Activated CD4-positive, alpha-beta T cell treated with anti-CD3 and anti-CD28 coated beads, Interleukin-2, amount 50 U/mL, for 1 hour (primary cell): ENCODE measurements at places on chromosomes 7 and 10.

DNA sequence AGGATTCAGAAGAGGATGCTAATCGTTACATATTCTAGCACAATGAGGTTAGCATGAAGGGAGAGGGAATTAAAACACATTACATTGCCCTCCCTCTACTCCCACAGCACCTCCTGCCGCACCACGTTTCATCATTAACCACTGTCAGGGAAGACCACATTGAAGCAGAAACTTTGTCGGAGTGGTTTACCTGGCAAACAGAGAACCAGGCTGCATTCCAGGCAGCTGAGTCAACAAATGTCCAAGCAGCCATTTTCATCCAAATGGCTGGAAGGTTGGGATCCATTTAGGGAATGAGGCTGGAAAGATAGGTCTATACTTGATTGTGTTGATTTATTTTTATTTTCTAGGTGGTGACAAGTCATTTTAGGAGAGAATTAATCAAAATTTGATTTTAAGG, 273.6 kb downstream of the DYNC1I1 start:
- no peak for DNase-seq

- no peak for DNase-seq
Measured at GRCh38 chr10:89954787-89955566, 253.6 kb downstream of the KIF20B start.

- DNase-seq = no peak
Measured at GRCh38 chr10:79404231-79404609, 41.2 kb downstream of the ZCCHC24 start.

DNA sequence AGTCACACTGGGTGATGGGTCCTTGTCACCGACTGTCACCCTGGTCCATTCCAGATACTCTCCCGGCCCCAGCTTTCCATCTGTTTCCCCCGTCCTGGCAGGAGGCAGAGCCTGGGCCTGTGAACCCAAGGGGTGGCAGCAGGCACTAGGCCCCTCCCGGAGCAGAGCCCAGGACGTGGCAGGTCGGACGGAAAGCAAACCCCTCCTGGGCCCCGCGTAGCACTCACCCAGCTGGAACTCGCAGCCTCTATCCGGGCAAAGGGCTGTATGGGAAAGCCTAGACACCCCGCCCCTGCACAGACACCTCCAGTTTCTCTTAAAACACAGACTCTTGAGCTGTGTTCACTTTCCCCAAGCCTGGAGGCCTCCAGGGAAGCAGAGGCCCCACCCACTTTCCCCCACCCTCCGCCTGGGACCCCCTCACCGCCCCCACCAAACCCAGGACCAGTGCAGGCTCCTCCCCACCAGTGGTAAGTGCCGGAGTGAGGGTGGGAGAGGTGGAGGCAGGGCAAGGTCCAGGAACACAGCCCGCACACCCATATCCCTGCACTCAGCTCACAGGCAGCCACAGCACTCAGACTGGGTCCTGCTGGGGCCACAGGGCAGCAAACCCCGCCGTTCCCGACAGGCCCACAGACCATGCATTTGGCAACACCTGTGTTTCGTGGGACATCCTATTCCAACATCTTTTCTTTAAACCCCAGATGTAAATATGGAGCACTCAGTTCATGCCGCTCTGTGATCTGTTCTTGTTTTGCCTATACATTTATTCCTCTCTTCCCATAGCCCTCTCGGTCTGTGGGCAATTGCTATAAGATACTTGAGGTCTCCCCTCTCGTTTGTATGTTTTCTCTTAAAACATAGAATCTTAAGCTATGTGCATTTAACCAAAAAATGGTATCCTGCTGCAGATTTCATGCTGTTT, 98.2 kb upstream of the PDGFA start:
- DNase-seq = peak; percentile 15

- DNase-seq = no peak
Measured at GRCh38 chr10:64368298-64368697, 847.1 kb downstream of the REEP3 start.

DNA sequence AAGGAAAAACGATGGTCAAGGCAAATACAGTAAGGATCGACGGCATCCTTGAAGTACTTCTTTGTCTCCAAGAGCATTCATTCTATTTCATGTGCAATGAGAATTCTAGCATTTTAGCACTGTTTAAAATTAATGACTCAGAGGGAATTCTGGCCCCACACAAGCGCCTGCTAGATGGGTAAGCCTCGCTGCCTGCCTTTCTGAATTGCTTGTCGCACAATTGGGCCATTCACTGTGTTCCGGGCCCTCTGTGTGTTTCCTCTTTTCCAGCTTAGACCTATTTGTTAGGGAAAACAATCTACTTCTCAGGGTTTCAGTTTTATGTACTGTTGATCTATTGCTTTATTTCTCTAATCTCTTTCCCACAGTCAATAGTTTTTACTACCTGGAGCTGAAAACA, 204.7 kb upstream of the ZNF32 start:
- DNase-seq = no peak

GRCh38 chr7:132438926-132439325, 137.3 kb downstream of the PLXNA4 start:
- DNase-seq = no peak

- no peak for DNase-seq
Measured at GRCh38 chr7:89511900-89512299, 642.4 kb upstream of the STEAP1 start.

- no peak for DNase-seq
Measured at GRCh38 chr7:1713502-1714484, 43.7 kb downstream of the ELFN1 start.

DNA sequence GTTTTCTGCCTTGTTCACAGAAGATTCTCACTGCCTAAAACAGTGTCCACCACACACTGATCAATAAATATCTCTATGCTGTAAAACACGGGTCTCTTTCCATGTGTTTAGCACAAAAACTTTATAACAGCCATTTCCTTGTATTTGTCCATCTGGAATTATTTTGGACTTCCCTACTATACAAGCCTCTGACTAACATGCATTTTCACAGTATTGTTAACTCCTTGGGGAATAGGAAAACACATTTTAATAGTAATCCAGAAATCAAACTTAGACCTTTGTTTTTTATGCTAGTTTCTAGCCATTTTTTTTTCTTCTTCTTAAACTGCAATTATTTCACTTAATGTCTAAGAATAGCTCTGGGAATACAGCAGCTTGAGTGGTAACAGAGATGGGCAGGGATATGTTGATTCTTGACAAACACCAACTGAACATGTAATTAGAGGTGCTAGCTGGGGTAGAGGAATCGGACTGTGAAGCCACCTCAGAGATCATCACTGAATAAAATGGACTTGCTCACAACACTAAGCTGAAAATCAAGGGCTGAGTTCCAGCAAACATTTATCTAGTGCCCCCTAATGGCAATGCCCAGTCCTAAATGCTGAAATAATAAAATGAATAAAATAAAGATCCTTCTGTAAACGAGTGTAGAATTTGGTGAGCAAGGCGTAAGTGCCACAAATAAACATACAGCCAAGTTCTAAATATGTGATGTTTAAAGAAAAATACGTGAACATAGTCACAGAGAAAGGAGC, 593.1 kb downstream of the SORCS1 start:
- DNase-seq = no peak

- DNase-seq = no peak
Measured at GRCh38 chr10:130708465-130709070, 572.4 kb downstream of the GLRX3 start.

- DNase-seq = no peak
Measured at GRCh38 chr10:72840319-72840718, 53.2 kb upstream of the OIT3 start.

DNA sequence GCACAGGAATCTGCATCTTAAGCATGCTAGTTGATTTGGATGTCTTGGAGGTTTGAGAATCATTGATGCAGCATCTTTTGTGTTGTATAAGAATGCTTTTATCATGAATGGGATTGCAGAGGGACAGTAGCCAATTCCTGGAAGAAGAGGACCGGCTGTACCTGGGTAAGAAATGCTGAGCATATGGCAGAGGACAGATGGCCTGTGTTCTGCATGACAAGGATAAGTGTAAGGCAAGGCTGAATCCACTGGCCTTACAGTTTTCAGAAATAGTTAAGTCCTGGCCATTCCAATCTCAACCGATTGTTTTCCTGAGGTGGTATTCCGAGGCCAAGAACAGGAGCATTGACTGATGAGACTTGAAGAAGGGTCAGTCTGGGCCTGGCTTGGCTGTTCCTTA, 24.4 kb upstream of the KBTBD2 start:
- no peak for DNase-seq

DNA sequence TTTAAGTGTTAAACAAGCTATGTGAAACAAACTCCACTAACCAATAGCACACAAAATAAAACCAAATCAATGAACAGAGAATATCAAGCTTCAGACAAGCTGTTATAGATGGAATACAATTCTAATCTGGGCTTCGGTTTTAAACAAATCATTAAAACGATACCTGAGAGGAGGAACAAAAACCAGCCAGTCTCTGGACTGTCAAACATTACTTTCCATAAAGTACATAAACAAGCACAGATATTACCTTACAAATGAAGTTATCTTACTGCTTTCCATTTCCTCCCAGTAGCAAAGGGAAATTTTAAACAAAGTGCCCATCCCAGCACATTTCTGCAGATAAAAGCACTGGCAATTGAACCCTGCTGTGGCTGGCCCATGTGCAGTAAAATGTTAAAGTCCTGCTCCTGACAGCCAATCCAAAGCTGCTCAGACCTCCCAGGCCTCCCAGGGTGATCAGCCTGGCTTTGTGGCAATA, 128.0 kb downstream of the NRCAM start:
- DNase-seq = no peak

DNA sequence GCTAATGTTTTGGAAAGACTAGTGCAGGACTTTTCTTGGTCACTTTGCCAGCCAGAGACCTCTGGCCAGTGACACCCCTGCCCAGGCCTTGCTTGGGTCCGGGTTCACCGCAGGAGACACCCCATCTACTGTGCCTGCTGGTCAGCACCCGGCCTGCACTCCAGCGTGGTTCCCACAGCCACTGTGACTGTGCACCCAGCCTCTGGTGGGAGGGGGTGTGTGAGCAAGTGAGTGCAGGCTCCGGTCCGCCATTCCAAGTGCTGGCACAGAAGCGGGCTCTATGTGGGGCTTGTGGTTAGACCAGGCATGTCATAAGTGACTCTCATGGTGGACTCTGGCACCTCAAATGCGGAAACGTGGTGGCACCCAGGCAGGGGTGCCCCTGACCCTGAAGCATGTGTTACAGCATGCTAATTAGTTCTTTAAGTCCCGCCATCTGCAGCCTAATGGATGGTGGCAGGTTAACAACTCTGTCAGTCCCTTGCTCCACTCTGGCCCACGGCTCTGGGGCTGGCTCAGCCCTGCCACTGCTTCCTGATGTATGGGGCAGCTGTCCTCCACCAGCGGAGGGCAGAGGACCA, 311.9 kb upstream of the HGF start:
- DNase-seq = no peak

DNA sequence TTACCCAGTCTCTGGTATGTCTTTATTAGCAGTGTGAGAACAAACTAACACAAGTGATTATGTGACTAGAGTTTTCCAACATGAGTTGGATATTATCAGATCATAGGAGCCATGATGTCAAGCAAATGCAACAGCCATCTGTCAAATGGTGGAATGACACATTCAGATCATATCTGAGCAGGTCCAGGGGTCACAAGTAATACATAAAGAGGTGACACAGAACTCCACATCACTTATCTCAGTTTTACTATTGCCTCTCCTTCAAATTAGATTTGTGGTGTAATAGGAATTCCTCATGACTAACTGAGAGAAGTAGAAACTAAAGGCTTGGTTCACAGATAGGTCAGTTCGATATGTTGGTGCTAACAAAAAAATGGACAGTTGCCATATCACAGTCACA, 12.2 kb upstream of the SAMD9L start:
- DNase-seq = no peak

DNA sequence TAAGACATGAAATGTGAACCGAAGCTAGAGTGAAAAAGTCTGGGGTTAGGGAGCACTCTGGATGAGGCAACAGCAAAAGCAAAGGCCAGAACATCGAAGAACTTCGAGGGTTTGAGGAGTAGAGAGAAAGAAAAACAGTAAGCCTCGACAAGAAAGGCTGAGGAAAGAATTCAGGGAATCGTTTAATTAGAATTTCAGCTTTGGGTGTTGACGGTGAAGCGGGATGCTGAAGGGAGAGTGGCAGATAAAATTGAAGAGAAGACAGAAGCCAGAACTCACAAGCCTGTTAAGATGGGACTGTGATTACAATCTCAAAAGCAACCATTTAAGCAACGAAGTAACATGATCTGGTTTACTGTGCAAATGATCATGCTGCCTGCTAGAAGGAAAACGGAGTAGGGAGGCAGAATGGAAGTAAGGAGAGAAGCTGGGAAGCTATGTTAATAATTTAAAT, 2.1 kb downstream of the TRDMT1 start:
- DNase-seq = no peak

DNA sequence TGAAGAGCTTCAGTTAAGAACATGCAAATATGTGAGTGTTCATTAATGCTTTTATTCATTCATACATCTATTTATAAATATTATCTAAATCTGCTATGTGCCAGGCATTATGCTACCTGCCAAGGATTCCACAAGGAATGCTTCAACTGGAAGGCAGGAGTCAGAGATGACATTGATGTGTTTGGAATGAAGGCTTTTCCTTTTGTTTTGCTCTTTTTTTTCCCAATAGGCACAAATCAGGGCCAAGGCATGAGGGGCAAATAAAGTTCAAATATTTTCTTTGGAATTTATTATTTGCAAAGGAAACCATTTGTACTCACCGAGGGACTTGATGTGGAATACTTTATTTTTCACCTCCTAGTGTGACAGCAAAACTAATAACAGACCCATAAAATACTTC, 530.3 kb downstream of the ARL4A start:
- no peak for DNase-seq

- DNase-seq = no peak
Measured at GRCh38 chr7:114481999-114482398, 67.4 kb downstream of the FOXP2 start.

GRCh38 chr10:125812128-125812750, 10.8 kb downstream of the UROS start:
- no peak for DNase-seq

- no peak for DNase-seq
Measured at GRCh38 chr7:8114175-8114574, 145.6 kb downstream of the GLCCI1 start.

GRCh38 chr7:27302590-27302989, 60.0 kb downstream of the EVX1 start:
- DNase-seq = no peak

GRCh38 chr7:11195502-11195901, 221.8 kb downstream of the PHF14 start:
- DNase-seq = no peak

DNA sequence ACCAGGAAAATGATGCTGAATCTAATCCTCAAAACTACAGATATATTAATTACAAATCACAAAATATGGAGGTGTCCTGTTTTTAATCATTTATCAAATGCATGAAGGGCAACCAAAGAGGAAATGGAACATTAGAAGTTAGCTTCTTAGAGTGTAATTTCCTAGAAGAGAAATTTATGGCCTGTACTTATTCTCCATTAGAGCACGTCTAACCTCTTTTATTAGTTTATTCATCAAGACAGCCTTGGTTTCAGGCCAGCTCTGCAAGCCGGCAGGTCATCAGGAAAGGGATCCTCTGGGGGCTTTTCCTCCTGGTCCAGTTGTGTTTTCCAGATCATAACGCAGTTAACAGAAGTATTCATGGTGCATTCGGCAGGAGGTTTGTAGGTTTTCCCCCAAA, 517.6 kb downstream of the KCNMA1 start:
- DNase-seq = no peak
